SHP77 (cell line): ENCODE measurements at places on chromosomes 5 and 9.
A peak's percentile ranks its signal among the peaks of the same experiment; 100 is the strongest.

DNA sequence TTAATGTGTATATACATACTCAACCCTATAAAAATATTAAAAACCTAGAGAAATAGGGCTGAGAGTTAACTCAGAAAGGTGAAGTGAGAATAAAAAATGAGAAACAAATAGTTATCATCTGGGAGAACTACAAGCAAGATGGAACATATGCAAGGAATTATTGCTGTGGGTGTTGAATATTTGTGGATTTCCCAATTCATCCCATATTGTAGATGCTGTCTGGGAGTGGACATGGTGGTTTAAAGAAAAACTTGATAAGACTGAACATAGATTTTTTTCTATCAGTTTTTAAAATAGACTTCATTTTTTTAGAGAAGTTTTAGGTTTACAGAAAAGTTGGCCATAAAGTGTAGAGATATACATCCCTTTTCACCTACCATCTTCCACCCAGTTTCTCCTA is 263.5 kb downstream of the SPATA31D1 start:
- DNase-seq = no peak

- DNase-seq = no peak
These were observed 579 bp downstream of the SLC12A7 start for GRCh38 chr5:1111241-1111726.

- no peak for DNase-seq
These were observed 1.5 kb downstream of the GDNF start for GRCh38 chr5:37838152-37838932.

GRCh38 chr5:151798674-151799073 is 26.9 kb downstream of the G3BP1 start:
- no peak for DNase-seq

DNA sequence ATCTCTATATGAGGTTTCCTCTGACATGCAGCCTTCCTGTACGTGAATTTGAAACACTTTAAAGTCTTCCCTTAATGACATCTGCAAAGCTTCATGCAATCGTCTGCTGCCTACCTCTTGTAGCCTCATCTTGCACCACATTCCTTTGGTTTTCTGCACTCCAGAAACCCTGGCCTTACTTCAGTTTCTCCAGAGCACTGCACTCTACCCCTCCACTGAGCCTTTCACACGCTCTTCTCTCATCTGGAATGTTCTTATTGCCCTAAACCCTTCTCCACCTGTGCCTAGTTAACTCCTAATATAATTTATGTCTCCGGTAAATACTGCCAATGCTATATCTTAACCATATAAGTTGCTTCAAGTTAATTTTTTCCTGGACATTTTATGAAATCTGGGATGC is 168.8 kb upstream of the SLC27A6 start:
- no peak for DNase-seq

DNA sequence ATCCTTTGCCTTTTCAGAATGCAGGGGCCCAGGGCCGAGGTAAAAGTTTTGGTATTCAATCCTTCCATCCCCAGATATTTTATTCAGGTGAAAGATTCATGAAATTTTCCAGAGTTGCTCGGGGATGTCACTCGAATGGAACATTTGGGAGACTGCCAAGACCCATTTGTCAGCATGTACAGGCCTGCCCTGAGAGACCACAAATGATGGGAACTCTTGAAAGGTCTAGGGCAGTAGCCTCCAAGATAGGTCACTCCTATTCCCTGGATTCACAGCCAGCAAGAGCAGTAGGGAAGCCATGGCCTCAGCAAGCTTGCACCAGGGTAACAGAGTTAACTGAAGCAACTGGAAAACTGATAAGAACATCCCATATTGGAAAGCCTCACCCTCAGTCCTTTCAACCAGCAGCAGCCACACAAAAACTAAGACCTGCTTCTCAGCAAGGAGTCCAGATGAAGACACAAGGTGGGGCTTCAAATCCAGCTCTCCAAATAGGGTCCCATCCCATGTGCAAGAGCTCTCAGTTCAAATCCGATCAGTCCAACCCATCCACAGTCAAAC is 12.5 kb downstream of the CARD6 start:
- no peak for DNase-seq

DNA sequence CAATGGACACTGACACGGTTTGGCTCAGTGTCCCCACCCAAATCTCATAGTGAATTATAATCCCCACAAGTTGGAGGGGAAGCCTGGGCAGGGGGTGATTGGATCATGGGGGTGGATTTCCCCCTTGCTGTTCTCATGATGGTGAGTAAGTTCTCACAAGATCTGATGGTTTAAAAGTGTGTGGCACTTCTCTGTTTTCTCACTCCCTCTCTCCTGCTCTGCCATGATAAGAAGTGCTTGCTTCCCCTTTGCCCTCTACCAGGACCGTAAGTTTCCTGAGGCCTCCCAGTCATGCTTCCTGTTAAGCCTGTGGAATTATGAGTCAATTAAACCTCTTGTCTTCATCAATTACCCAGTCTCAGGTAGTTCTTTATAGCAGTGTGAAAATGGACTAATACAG is 115.8 kb upstream of the KIF2A start:
- DNase-seq = no peak

DNA sequence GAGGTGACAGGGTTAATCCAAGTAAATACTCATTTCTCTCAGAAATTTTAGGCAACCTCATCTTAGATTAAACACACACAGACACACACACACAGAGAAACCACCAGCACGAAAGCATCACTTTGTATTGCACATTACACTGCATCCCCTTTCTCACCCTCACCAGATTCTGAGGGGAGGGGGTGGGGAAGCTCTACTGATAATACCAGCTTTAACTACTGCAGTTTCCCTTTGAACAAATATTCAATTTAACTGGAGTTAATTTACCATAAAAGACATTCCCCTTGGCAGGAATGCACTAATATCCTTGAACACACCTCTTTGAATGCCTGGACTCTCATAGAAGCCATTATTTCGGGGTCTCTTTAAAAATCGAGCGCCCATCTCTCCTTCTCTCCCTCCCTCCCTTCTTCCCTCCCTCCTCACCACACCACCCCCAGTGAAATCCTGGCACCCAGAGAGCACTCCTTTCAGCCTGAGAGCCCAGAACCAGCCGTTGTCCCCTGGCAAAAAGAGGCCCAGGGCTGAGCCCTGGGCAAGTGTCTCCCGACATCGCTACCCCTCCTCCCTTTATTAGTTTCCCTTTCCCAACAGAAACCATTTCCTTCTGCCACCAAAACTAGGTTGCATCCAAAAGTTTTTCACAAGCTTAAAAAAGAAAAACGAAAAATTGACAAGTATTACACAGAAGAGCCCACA is 2.8 kb upstream of the NFIB start:
- DNase-seq = no peak

DNA sequence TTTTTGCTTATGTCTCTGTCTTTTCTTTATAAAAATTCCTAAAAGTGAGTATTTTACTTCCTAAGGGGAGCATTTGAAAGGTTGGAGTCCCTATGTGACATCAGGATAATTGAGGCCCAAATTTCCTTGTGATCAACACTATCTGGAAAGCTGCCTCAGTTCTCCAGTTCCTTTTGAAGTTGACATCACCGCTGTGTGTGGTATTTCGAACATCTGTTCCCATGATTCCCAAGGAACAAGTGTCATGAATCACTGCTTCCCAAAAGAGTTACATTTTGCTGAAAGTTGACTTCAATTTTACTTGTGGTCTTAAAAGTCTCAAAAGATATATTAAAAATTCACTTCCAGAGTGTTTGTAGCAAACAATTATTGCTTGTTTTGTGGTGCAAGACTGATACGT is 452.1 kb upstream of the RGMB start:
- no peak for DNase-seq

- no peak for DNase-seq
These were observed 44.6 kb upstream of the SHOC1 start for GRCh38 chr9:111839387-111839786.

GRCh38 chr9:79719021-79719420 is 147.3 kb downstream of the TLE4 start:
- DNase-seq = no peak

DNA sequence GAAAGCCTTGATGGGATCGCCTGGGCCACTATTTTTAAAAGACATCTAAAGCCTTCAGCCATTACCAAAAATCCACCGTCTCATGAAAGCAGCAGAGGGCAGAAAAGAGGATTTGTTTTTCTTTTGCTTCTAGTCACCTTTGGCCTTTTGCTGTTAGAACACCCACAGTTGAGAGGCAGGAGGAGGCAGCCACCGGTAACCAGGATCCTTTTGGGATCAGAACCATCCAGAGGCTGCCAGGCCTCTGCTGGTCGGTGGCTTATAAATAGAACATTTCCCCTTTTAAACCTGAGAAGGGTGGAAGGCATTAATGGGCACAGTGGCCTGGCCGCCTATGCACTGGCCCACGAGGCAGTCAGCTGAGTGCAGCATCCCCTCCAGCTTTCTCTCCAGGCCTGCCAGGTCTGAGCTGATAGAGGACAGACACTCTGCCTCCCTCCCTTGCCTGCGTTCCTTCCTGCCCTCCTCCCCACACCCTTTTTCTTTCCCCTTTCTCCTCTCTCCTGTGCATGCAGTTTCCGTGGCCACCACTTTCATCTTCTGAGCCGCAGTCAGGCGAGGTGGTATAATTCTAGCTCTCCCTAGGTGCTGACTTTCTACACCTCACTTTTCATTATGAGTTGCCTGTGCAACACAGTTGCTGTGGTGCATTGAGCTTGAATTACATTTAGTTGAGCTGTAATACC is 253.4 kb downstream of the ARHGAP26 start:
- peak; percentile 45 for DNase-seq

DNA sequence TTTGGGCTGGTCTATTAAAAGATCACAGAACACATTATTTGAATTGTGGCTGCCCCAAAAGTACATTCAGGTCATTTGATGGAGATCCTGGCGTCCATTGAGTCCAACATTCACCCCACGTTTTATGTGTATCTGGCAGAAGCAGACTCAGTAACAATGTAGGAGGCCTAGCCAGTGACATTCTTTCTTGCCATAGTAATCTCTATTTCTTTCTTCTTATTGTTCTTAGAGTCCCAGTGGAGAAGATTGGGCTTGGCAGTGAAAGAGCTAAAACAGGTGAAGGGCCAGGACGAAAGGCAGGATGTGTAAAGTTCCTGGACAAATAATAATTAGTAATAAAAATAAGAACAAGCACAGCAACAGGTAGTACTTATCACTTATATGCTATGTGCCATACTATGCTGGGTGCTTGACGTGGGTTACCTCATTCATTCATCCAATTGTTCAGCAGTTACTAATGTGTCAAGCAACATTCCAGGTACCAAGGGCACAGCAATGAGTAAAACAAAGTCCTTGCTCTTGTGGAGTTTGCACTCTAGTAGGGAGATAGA is 12.6 kb upstream of the ANKH start:
- no peak for DNase-seq

DNA sequence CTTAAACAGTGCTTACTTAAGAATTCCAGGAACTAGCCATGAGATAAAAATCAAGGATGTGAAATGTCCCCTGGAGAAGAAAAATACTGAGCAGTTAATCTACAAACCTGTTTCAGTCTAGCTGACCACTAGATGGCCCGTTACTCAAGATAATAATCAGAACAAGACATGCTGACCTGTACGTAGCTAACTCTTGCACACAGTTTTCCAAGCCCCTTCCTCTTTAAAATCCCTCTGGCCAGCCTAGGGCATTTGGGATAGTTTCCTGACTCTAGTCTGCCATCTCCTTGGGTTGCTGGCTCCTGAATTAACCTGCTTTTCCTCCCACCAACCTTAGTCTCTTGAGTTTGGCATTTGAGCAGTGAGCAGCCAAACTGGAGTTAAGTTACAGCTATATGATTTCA is 59.2 kb upstream of the TRAF1 start:
- peak; percentile 32 for DNase-seq

DNA sequence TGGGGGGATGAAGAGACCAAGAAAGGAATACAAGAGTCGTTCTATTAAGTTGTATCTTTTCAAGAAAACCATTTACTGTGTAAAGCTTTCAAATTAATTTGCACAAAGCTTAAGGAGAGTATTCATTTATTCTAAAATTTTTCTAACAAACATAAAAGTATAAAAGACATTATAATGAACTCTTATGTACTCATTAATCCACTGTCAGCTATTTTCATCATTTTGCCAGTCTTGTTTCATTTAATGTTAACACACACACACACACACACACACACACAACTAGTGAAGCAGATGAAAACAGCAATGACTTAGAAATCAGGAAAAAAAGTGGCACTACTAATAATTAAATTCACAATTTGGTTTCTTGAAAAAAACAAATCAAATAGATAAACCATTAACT is 176.7 kb downstream of the TLE1 start:
- no peak for DNase-seq

GRCh38 chr5:30387974-30388632 is 805.4 kb upstream of the CDH6 start:
- no peak for DNase-seq

DNA sequence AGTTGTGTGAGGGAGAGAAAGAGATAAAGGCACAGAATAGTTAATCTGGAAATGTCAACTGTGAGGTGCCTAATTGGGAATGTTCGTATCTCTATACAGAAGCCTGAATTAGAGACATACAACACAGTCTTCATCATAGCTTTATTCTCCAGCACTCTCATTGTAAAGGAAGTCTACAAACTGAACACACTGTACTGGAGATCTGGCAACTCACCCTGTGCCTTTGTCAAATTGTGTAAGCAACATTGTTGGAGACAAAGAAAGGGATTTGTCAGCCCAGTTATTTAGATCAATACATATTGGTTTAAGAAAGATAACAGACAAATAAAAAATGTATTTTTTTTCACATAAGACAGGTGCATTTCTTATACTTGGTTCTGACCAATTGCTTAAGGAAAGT is 832.9 kb upstream of the DMAC1 start:
- no peak for DNase-seq

DNA sequence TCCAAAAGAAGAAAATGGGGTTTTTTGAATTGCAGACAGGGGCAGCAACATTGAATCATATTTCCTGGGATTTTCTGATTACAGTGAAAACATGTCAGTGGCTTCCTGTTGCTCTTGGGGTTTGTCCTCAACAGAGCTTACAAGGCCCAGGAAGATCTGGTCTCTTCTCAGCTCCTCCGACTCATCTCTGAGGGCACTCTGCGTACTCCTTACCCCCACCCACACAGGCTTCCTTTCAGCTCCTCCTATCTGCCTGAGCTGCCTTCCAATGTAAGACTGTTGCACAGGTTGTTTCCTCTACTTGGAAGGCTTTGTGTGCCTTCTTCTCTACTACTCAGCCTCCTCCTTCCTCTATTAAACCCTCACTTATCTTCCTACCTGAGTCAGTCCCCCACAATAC is 245.1 kb upstream of the MEF2C start:
- no peak for DNase-seq

- no peak for DNase-seq
These were observed 452.8 kb downstream of the ENC1 start for GRCh38 chr5:74187757-74188156.

DNA sequence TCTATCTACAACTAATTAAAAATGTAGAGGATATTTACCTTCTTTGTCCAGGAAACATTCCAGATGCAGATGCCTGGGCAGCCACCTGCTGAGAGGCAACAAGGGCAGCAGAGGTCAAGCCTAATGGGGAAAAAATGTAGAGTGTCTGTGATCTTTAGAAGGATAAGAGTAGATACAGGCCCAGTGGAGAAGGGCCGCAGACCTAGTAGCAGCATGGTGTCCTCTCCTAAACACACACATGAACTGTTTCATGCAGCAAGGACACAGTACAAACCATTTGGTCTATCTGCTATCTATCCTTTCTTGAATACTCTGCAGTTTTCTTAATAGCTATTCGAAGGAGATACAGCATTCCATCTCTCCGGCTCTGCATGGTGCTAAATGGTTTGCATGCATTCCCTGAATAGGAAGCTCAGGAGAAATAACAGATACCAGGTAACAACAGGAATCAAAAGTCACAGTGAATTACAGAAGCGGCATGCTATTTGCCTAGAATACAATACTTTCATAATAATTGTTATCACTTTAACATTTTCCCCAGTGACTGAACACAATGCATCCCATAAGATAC is 107.3 kb downstream of the ZNF608 start:
- DNase-seq = no peak

GRCh38 chr5:178780581-178781498 is 50.4 kb upstream of the ZNF354A start:
- no peak for DNase-seq
